Renal cortex interstitium (tissue), 15 donors: ENCODE measurements at places on chromosomes 4 and X. TPM values are rescaled to one million over a fixed set of nuclear protein-coding genes. Genes with fewer than 3 reads are reported as not detected.

DNA sequence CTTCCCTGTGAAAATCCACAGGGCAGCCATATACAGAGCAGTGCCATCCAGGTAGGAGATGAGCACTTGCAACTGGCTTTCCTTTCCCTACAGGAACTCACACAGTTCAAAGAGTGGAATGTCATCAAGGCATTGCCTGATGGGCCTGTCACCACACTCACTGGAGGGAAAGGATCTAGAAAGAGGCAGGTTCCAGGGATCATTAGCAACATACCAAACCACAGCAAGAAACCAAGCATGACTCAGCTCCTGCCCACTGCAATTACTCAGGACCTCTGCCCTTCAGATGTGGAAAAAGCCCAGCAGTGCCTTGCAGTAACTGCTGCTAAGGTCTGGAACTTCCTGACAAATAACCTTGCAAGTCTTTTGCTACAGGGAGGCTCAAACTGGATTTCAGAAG is 101.2 kb downstream of the ZNF674 start:
- no peak for DNase-seq

- DNase-seq, result no peak
These were observed 161.3 kb upstream of the MAGEB18 start for GRCh38 chrX:25976683-25977310.

DNA sequence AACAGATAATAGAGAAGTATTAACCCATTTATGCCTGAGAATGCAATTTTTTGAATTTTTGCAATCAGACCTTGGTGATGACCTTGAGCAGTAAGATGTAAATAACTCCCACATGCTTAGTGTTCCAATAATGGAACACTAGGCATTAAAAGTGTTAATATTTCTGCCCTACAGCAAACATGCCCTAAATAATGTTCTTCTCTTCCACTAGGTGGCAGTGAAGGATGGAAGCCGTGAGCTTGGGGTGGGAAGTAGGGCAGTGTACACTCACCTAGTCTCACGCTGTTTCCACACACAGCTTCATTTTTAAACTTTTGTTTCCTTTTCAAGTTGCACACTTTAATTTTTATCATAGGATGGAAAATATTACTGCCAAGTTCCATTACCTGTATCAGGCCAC is 613.1 kb upstream of the HS3ST1 start:
- no peak for DNase-seq

The ATXN3L gene
- not detected for polyA plus RNA-seq

The EREG gene
- polyA plus RNA-seq, result 0.21 TPM

DNA sequence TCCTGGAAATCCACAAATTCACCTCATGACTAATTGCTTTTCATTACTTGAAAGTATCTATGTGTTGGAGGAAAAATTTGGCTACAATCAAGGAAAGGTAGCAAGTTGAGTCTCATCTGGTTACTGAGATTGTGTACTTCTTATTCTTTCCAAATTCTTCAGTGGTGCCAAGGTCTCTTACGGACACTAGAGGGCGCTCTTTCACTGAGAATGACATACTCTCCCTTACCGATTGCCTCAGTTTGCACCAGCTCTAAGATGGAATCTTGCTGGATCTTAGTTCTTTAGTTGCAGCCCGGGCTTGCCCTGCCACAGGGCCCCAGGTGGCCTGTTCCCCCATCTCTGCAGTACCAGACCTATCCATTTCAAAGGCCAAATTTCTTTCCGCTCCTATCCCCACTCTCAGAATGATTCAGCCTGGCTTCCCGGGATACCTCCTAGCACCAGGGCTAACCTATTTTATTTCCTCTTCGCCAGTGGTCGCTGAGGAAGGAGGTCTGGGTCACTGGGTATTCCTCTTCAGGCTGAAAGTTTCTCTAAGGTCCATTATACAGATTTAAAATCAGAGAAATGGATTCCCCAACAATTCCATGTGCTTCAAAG is 24.6 kb upstream of the GPR50 start:
- DNase-seq, result peak; percentile 15

The HS6ST2 gene
- polyA plus RNA-seq, result 24.0 TPM

The PUDP gene
- polyA plus RNA-seq, result 21.6 TPM

The PRSS12 gene
- 8.8 TPM for polyA plus RNA-seq

DNA sequence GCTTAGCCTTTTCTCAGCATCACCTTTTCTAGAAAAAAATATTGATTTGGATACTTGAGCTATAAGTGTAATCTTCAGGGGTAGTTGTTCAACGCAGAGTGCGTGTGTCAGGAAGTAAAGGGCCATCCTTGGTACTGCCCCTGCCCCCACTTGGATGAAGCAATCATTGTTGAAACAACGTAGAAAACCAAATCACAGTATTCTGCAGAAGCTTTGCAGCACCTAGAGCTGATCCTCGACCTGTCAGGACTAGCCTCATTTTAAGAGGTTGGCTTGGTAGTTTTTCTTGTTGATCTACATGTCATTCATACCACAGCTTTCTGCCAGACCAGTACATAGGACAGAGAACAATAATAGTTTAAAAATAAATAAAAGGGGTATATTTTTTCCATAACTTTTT is 65.3 kb upstream of the MYOZ2 start:
- no peak for DNase-seq

The SERTM2 gene
- polyA plus RNA-seq, result not detected

DNA sequence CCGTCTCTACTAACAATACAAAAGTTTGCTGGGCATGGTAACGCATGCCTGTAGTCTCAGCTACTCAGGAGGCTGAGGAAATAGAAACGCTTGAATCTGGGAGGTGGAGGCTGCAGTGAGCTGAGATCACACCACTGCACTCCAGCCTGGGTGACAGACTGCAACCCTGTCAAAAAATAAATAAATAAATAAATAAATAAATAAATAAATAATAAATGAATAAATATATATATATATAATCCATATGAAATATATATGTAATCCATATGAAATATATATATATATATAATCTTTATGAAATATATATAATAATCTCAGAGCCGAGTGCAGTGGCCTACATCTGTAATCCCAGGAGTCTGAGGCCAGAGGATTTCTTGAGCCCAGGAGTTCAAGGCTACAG is 17.8 kb upstream of the RBPJ start:
- no peak for DNase-seq

DNA sequence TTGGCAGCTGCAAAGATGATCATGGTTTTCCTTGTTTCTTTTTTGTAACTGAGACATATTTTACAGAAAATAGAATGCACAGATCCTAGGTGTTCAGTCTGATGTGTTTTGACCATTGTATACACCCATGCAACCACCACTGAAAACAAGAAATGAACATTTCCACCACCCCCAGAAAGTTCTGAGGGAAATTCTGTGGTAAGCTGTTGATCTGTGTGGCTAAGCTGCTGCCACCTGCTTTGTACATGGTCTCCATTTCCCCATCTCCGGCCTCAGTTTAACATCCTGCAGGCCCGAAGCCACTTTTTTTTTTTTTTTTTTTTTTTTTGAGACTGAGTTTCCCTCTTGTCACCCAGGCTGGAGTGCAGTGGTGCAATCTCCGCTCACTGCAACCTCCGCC is 65.3 kb downstream of the NYX start:
- no peak for DNase-seq

- DNase-seq, result no peak
These were observed 67.2 kb upstream of the IL15 start for GRCh38 chr4:141569141-141569540.

- no peak for DNase-seq
These were observed 24.8 kb upstream of the GUCY1B1 start for GRCh38 chr4:155734065-155734464.

DNA sequence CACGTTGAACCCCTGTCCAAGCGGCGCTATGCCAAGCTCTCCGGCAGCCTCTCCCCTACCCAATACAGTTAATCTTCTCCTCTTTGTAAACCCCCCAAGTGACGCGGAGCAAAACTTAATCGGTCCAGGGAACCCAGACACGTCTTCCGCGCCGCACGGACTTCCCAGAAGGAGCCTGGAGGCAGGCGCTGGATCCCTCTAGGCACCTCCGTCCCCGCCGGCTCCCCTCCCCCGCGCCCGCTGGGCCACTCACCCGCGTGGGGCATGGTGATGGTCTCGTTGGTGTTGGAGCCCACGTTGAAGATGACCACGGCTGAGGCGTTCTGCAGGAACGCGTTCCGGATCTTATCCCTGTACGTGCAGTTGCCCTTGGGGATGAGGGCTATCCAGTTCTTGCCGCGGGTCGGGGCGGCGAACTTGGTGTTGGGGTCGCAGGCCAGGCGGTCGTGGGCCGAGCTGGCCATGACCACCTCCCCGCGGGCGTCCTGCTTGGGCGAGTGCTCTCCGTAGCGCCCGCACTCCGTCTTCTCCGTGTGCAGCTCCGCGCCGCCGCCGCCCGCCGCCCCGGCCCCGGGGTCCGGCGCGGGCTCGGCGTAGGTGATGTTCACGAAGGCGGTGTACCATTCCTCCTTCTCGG is 1.1 kb downstream of the RNF150 start:
- peak; percentile 38 for DNase-seq
